Vein endothelial cell (primary cell): ENCODE measurements at places on chromosomes 13 and 19. TPM values are rescaled to one million over a fixed set of nuclear protein-coding genes. Genes with fewer than 3 reads are reported as not detected.

The CLDN10 gene
- total RNA-seq = not detected in 2 replicates

The SIAH3 gene
- not detected in 2 replicates for total RNA-seq

The IGFL3 gene
- total RNA-seq = not detected in 2 replicates

The MATK gene
- total RNA-seq = 0.29 TPM in 1 of 2 replicates, not detected in the other

The PALM gene
- total RNA-seq = 21.7 and 73.5 TPM in 2 replicates

The LRRC4B gene
- not detected in 2 replicates for total RNA-seq

The ZNF100 gene
- 9.1 and 10.9 TPM in 2 replicates for total RNA-seq

The AMH gene
- 1.7 and 2.6 TPM in 2 replicates for total RNA-seq

The ATP4A gene
- total RNA-seq = not detected in 2 replicates
